ENCODE measurements at places on chromosomes 1 and 21.
A peak's percentile ranks its signal among the peaks of the same experiment; 100 is the strongest.

DNA sequence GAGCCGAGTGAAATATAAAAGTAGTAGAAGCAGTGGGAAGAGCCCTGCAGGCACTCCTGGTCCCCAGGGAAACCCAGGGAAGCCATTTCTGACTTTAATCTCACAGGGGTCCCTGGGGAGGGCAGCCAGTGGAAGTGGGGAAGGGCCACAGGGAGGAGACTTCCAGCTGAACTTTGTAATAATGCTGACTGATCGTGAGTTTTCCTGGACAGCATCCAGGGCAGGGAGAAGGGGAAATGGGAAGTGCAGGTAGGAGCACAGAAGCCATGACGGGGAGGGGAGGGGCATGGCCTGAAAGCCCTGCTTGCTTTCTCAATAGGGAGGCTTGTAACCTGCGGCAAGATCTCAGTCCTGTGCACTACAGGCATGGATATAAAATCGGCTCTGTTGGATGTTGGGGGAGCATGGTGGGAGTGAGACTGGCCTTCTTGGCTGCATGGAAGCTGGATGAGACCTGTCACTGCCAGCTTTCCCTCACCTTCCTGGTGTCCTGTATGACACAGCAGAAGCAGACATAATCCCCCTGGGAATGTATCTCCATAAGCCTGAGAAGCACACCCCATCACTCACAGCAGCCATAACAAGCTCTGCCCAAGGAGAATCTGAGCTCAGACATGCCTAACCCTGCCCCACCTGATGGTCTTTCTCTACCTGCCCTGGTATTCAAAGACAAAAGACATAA is 15.1 kb upstream of the MX1 start:
- DNase-seq: no peak

DNA sequence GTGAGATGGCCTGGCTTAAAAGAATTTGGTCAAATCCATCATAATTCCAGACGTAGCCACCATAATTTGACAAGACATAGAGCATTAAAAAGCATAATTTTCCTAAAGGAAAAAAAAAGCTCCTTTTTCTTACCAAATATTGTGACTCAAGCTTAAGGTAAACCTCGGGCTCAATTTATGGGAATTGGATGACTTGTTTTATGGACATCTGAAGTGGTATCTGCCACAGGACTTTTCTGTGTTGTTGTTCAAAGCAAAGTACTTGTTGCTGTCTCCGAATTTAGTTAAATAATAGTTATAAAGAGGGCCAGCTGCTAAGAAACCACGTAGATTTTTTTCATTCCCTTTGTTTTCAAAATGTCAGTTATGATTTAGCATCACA is 1.1 kb downstream of the MPZL1 start:
- no peak for DNase-seq

GRCh38 chr1:60921175-60921574 is 161.2 kb upstream of the NFIA start:
- no peak for DNase-seq

- peak; percentile 97 for DNase-seq
These were observed 32.9 kb downstream of the JAK1 start for GRCh38 chr1:64933296-64934070.

DNA sequence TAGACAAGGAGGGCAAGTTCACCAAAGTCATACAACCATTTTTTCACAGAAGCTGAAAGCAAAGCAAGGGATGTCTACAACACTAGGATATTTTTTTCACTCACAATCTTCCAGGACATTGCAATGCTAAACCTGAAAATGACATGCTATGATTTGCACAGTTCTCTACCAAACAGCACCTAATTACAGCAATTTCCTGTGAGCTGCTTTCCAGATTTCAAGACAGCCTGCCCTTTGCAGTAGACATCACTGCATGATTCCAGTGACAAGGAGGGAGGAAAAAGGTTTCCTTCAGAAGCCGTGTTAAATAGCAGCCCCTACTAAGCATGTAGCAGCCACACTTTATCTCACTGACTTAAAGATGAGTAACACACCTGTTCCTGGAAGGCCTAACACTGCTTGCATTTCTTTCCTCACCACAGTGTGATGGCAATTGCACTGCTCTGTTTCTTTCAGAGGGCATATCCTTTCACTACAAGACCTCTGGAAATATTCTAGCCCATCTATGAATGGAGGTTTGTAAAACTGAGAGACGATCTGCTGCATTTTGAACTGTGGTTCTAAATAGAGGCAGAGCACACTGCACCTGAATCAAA is 97.1 kb downstream of the DUSP10 start:
- no peak for DNase-seq

All from fibroblast of skin of right biceps (primary cell).